Pons (tissue), 1 donor: ENCODE measurements at places on chromosomes 16 and 17.

DNA sequence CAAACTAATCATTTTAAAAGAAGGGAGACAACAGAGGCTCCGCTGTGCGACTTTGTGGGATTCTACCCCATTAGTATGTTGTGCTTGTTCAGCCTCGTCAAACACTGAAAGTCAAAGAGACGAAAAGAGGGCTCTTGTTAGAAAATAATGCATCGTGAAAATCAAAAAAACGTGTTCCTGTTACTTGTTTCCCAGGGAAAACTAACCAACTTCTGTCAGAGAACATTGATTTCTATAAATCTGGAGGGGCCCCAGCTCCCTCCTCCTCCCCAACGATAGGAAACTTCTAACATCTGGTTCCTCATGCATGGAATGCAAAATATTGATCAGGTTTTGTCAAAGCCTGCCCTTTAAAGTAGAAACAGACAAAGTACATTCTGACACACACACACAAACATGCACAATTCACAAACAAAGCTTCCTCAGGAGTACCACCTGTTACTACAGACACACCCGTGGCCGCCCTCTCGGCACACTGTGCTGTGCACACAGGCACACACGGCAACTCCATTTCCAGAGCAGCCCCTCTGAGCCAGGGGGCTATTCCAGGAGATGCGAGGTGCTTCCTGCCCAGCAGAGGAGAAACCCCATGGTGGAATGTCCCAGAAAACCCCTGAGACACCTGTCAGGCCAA lies 151.3 kb downstream of the ZFHX3 start:
- DNase-seq, result no peak

- DNase-seq, result no peak
These were observed 5.6 kb downstream of the ARRB2 start for GRCh38 chr17:4716081-4716480.

DNA sequence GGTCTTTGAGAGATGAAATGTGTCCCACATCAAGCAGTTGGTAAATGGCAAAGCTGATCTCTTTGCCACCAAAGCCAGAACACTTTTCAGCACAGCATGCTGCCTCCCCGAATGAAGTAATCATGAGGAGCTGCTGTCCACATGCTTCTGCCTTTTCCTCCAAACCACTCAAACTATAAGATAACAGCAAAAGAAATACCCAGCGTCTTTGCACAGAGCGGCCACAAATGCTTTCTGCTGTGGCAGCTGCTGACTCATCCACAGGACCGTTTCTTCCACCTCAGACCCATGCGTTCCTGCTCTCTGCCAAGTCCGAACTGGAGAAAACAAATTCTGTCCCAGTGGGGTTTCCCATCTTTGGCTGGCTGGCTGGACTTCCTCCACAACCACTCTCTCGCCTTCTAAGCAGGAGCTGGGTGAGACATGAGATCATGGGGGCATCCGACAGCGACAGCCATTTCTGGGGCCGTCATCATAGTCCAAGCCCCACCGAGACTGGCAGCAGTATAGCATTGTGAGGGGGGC lies 27.1 kb downstream of the TBC1D3B start:
- DNase-seq, result no peak

GRCh38 chr16:64311241-64311640 lies 810.6 kb downstream of the CDH11 start:
- DNase-seq, result no peak
